Cardiac fibroblast (primary cell): ENCODE measurements at places on chromosomes 13 and 19.

- peak; percentile 12 for DNase-seq
Measured at GRCh38 chr19:23774524-23774971, 15.9 kb upstream of the ZNF681 start.

DNA sequence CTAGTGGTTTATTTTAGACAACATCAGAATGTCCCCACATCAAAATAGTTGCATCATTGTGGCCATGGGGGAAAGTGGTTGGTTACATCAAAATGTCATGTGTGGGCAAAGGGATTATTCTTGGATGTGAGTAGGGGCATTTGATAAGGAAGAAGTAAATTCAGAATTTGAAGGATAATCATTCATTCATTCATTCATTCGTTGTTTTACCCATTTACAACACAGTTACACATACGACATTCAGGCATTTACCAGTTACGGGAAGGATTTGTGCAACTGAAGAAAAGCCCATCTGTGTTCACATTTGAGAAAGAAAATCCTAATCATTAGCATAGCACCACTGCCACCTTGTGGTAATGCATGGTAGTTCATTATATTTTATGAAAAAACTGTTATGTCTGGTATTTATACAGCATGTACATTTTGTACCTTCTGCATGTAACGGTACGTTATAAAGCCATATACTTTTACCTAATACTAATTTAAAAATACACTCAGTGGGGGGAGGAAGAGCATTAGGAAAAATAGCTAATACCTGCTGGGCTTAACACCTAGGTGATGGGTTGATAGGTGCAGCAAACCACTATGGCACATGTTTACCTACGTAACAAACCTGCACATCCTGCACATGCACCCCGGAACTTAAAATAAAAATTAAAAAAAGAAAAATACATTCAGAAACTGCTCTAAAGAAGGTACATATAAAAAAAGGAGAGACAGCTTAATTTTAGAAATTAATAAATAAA is 62.1 kb downstream of the DGKH start:
- peak; percentile 92 for DNase-seq

- DNase-seq, result peak; percentile 5
Measured at GRCh38 chr13:49584771-49585182, 581 bp downstream of the RCBTB1 start.

DNA sequence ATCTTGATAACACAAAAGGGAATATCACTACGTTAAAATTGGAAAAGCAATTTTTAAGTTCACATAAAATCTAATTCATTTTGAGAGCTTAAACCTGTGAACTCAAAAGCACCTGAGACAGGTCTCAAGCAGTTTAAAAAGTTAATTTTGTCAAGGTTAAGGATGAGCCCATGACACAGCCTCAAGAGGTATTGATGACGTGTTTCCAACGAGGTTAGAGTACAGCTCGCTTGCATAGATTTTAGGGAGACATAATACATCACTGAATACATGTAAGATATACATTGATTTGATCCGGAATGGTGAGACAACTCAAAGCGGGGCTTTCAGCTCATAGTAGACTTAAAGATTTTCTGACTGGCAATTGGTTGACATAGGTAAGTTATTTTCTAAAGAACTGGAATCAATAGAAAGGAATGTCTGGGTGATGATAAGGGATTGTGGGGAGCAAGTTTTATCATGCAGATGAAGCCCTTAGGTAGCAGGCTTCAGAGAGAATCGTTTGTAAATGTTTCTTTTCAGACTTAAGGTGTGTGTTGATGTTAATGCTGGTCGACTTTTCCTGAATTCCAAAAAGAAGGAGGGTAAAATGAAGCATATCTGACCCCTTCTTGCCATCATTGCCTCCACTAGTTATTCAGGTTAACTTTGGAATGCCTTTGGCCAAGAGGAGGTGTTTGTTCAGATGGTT is 2890.6 kb downstream of the PCDH9 start:
- no peak for DNase-seq

DNA sequence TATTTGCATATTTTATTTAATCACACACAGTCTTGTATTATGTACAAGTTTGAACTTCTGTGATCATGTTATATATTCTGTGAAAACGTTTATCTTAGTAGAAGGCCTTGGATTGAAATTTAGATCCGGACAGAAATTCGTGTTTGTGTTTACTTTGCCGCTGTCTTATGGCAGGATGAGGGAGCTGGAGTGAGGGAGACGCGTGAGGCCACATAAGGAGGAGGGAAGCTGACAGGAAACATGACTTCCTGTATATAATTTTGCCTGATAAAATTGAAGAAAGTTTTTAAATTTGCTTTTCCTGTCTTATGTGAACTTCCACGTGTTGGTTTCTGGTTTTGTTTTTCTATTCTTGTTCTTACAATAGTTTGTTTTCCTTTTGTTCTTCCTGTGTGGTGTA is 200.2 kb downstream of the MTUS2 start:
- no peak for DNase-seq

DNA sequence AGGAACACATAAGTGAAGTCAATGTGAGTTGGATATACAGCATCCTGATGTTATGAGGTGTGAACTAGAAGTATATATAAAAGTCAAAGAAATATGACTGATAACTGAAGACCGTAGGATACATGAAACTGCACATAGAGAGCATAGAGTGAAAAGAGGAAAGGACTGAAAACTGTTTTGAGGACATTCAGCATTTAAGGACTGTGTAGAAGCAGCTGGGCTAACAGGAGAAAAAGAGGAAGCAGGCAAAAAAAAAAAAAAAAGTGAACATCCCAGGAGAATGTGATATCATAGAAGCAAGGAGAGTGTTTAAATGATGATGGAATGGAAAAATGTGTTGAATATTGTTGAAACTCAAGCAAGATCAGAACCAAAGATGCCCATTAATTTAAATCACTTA is 363.5 kb downstream of the PCDH20 start:
- no peak for DNase-seq

DNA sequence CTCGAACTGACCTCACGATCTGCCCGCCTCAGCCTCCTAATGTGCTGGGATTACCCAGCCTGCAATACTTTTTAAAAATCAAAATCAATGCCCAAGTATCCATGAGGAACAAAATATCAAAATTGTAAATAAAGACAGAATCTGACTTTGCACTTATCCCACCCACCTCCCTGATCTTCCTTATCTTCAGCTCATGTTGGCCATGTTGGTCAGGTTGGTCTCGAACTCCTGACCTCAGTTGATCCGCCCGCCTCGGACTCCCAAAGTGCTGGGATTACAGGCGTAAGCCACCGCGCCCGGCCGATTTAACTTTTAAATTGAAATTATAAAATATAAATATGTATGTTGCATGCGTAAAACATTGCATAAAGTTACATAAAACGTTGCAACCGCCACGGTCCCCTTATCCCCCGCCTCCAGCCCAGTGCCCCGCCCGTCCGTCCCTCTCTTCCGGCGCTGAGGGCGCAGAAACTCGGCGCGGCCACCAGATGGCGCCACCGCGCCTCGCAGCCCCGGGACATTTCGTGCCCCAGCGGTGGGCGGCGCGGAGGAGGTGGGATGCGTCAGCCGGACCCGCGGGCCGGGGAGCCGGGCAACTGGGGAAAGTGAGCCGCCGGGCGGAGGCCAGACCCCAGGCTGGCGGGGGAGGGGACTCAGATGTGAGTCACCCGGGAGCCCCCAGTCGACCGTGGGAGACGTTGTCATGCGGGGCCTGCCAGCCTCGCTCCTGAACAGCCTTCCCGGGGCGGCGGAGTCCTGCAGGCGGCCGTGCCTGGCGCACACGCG is 1.5 kb upstream of the GADD45B start:
- peak; percentile 90 for DNase-seq

DNA sequence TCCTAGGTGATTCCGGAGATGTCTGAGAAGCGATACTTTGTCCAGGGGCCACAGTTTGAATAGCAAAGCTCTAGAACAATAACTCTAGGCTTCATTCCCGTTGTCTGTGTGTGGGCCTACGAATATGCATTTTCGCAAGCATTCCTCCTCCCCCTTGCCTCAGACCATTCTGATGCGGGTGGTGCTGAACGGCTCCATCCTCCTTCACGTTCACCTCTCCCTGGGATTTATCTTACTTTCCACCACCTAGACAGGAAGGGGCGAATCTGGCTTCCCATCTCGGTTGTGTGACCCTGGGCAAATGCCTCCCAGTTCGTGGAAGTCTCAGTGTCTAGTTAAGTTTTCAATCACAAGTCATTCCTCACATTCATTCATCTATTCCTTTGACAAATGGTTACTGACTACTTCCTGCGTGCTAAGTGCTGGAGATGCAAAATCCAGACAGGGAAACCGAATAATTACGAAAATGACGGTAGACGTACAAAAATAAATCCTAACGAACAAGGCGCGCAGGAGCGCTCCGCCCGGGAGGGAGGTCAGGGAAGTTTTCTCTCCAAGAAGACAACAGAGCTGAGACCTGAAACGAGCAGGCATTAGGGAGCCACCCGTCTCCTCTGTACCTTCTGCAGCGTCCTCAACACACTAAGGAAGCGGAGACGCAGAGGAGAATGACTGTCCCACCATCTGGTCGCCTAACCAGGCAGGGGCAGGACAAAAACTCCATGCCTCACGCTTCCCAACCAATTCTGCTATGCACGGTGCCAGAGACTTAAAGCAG is 1.3 kb upstream of the CNOT3 start:
- peak; percentile 31 for DNase-seq

DNA sequence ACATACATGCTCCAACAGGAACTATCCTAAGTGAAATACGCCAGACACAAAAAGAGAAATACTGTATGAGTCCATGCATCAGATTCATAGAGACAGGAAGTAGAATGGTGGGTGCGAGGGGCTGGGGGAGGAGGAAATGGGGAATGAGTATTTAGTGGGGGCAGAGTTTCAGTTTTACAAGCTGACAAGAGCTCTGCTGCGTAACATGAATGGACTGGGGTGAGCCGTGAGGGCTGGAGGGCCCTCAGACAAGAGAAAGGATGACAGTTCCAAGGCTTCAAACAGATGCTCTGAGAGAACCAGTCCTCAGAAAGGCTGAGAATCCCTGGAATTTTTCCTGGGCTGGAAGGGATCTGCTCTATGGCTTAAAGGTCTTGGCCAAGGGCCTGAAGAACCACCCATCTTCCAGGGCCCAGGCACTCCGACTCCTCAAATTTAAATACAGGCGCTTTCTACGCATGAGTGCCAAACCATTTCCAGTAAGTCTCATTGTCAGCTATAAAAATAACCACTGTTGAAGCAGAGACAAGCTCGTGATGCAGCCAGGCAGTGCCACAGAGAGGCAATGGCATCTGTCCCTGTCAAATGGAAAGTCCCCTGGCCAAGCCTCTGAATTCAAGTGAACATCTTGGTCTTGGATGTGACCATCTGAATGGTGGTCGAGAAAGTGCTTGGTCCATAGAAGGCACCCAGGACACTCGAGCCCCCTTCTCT is 17.5 kb downstream of the KLF2 start:
- DNase-seq, result peak; percentile 51

DNA sequence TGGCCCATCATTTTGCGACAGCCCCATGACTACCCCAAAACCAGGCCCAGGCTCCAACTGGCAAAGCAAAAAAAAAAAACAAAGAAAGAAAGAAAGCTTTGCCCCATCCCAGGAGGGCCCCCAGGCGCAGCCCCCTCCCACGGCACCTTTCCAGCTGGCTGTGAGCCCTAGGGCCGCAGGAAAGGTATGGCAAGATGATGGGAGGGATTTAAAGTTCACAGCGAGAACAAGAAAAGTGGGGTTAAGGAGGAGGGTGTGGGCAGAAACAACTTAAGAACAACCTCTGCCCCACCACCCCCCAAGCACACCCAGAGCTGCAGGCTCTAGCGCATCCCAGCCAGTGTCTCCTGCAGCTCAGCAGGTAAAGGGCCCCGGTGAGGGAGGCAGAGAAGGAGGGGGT is at the start of gene CYP2F1:
Gene CYP2F1 (plus strand): TSS at position 301 of the 400 bp plus-strand sequence. CDS start 1,757 bp downstream, outside the sequence.
- DNase-seq, result no peak

DNA sequence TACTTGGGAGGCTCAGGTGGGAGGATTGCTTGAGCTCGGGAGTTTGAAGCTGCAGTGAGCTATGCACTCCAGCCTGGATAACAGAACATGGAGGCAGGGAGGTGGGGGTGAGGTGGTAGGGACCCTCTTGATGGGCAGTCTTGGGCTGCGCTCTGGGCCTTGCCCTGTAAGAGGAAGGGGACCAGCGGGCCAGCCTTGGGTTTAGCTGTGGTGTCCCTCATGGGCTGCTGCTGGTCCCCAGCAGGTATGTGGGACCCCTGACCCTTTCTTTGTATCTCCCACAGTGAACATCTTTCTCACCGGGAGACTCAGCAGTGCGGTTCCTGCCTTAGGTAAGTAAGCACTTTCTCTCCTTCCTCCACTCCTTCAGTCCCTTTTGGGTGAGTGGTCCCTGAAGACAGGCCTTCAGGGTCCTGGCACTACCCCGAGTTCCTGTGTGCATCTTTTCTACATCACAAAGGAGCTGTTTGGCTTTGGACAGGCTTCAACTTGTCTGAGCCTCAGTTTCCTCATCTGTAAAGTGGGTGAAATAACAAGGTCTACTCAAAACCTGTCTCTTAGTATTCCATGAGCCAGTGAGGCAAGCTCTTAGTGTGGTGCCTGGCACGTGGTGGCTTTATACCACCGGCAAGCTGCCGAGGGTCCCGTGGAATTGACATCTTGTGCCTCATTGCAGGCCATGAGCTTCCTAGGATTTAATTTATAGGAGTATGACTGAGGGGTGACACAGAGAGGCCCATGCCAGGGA is 2.5 kb downstream of the LRP3 start:
- no peak for DNase-seq

GRCh38 chr19:52957591-52957990 is 5.1 kb downstream of the ZNF816 start:
- DNase-seq, result no peak

GRCh38 chr19:18762125-18763023 is 28.7 kb downstream of the COMP start:
- peak; percentile 18 for DNase-seq

DNA sequence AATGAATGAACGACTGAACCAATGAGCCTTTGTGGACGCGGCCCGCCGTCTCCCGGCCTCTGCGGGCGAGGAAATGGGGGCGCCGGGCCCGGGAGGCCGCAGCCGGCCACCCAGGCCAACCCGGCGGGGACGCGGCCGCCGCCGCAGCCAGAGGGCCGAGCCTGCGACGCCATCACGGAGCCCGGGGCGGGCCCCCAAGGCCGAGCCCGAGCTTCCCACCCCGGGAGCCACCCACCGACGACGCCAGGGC is 216 bp downstream of the SUGP2 start:
- no peak for DNase-seq
